ENCODE measurements at places on chromosomes 4 and X.

GRCh38 chrX:37765507-37765906, 14.4 kb upstream of the CYBB start:
- H3K27ac ChIP-seq: no peak overlapping the region
- no peaks in the 10 kb centered on the region for H3K36me3 ChIP-seq
- H3K27me3 ChIP-seq: no peaks in the 10 kb centered on the region

- no peaks in the 10 kb centered on the region for H3K36me3 ChIP-seq
- peaks cover 56% of the 10 kb centered on the region for H3K4me1 ChIP-seq
- H3K4me3 ChIP-seq: peak overlapping the region; percentile 77
- H3K27me3 ChIP-seq: peaks cover 52% of the 10 kb centered on the region
Observed at GRCh38 chr4:30718021-30718542, 2.1 kb upstream of the PCDH7 start.

GRCh38 chrX:16267431-16267830, 100.2 kb downstream of the MAGEB17 start:
- DNase-seq: no peak
- H3K4me1 ChIP-seq: no peaks in the 10 kb centered on the region
- H3K27me3 ChIP-seq: no peaks in the 10 kb centered on the region
- H3K4me3 ChIP-seq: no peak overlapping the region

- H3K27ac ChIP-seq: peak overlapping the region; percentile 58
- H3K4me1 ChIP-seq: peaks cover 13% of the 10 kb centered on the region
- H3K4me3 ChIP-seq: no peak overlapping the region
- H3K27me3 ChIP-seq: no peaks in the 10 kb centered on the region
- no peaks in the 10 kb centered on the region for H3K36me3 ChIP-seq
Observed at GRCh38 chrX:68440940-68441339, 7.6 kb upstream of the OPHN1 start.

- no peaks in the 10 kb centered on the region for H3K36me3 ChIP-seq
- H3K4me1 ChIP-seq: peaks cover 16% of the 10 kb centered on the region
- H3K27ac ChIP-seq: no peak overlapping the region
- H3K4me3 ChIP-seq: no peak overlapping the region
- no peak for DNase-seq
- H3K27me3 ChIP-seq: no peaks in the 10 kb centered on the region
Observed at GRCh38 chrX:39950018-39950688, 147.6 kb downstream of the BCOR start.

- H3K4me1 ChIP-seq: peaks cover 34% of the 10 kb centered on the region
- H3K27me3 ChIP-seq: no peaks in the 10 kb centered on the region
- DNase-seq: no peak
- H3K36me3 ChIP-seq: no peaks in the 10 kb centered on the region
Observed at GRCh38 chrX:46953597-46953996, 41.4 kb downstream of the JADE3 start.

DNA sequence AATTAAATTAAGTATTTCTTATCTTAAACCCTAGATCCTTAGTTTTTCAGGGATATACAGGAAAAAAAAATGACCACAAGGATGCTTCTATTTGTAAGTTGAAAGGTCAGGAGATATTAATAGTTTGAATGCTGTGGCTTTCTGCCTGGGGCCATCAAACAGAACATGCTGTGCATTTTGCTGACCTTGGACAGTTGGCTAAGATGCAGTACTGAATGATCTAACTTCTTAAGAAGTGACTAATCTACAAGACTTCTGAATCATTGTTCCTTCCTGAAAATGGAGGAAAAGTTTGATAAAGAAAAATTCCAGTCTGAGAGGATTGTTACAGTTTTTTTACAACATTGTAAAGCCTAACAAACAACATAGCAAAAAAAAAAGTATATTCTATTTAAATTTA, 237.8 kb upstream of the JADE1 start:
- H3K27me3 ChIP-seq: no peaks in the 10 kb centered on the region
- DNase-seq: no peak
- no peaks in the 10 kb centered on the region for H3K36me3 ChIP-seq
- peaks cover 44% of the 10 kb centered on the region for H3K4me1 ChIP-seq

DNA sequence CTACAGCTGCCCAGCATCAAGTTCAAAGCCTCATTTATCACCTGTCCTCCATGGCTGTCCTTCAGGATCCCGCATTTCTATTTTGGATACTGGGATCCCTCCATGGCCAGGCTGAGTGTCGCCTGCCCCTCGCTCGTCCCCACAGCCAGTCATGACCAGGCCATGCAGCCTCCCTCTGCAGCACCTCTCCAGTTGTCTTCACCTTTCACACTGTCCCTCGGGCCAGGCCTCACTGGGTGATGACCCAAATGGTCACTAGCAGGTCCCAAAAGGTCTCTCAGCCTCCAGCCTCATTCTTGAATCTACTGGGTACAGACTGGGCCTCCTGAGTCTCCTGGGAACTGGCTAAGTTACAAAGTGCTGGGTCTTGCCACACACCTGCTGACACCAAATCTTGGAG, 48.7 kb upstream of the HELT start:
- no peak for DNase-seq
- no peaks in the 10 kb centered on the region for H3K27me3 ChIP-seq
- no peak overlapping the region for H3K4me3 ChIP-seq
- H3K27ac ChIP-seq: no peak overlapping the region
- no peaks in the 10 kb centered on the region for H3K36me3 ChIP-seq

DNA sequence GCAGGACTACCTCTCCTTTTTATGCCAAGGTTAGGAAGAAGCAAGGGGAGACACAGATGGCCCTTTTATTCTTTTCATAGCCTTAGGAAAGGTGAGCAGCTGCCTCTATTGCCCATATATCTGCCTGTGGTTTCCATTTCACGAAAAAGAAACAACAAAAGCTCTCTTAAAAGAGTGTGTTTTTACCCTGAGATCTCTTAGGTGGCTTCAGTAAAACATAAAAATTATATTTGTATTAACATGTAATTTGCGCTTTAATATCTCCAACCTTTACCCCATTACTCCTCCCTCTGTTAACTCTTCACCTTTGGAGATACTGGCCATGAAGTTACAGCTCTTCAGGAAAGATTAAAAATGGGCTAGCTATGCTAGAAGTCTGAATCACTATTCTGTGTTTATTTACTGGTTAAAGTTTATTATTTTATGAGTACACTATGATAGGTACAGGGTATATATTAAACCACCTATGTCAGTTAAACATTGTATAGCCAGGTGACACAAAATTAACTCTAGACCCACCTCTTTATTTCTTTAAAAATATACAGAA, 15.0 kb upstream of the SULT1B1 start:
- no peak overlapping the region for H3K4me3 ChIP-seq
- no peaks in the 10 kb centered on the region for H3K36me3 ChIP-seq
- no peaks in the 10 kb centered on the region for H3K27me3 ChIP-seq

DNA sequence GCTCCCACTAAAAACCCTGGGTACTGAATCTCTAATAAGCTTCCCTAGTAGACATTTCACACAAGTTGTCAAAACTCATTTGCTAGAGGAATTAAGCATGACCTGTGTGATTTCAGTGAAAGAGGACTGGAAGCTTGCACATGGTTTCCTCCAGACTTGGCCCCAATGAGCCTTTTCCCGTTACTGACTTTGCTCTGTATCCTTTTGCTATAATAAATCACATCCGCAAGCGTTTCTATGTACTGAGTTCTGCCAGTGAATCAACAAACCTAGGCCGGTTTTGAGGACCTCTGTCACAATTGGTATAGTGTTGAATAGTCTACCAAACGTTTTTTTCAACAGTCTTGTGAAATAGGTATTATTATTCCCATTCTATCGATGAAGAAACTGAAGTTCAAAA, 8.2 kb downstream of the ATP11C start:
- no peak overlapping the region for H3K4me3 ChIP-seq
- no peaks in the 10 kb centered on the region for H3K27me3 ChIP-seq
- no peak for DNase-seq
- no peaks in the 10 kb centered on the region for H3K4me1 ChIP-seq
- H3K36me3 ChIP-seq: no peaks in the 10 kb centered on the region
